Left renal pelvis (tissue), 4 donors: ENCODE measurements at places on chromosomes 4 and X. TPM values are rescaled to one million over a fixed set of nuclear protein-coding genes. Genes with fewer than 3 reads are reported as not detected.

Gene TMEM150C
- polyA plus RNA-seq, result 23.3 TPM

Gene CT45A1
- polyA plus RNA-seq, result not detected

Gene UGT2A1
- 1.8 TPM for polyA plus RNA-seq

Gene USP17L29
- not detected for polyA plus RNA-seq

Gene YIPF7
- polyA plus RNA-seq, result 0.34 TPM

Gene CNGA2
- not detected for polyA plus RNA-seq

Gene RRH
- 0.26 TPM for polyA plus RNA-seq

Gene OCIAD2
- polyA plus RNA-seq, result 218 TPM

Gene CXorf49
- not detected for polyA plus RNA-seq

Gene SASH3
- polyA plus RNA-seq, result 1.8 TPM

Gene MAGED4B
- polyA plus RNA-seq, result 63.5 TPM

Gene ZNF275
- polyA plus RNA-seq, result 20.0 TPM

Gene PDLIM3
- 5.5 TPM for polyA plus RNA-seq

Gene RGN
- 35.3 TPM for polyA plus RNA-seq

Gene NAA11
- polyA plus RNA-seq, result not detected

Gene NALF2
- 0.41 TPM for polyA plus RNA-seq

Gene CENPVL2
- polyA plus RNA-seq, result not detected

Gene GLRA2
- 0.20 TPM for polyA plus RNA-seq

Gene CPLX1
- 2.1 TPM for polyA plus RNA-seq

Gene MUC7
- polyA plus RNA-seq, result 0.20 TPM

Gene LUZP4
- polyA plus RNA-seq, result not detected

Gene NUDT11
- polyA plus RNA-seq, result 13.8 TPM

Gene OPRPN
- polyA plus RNA-seq, result not detected

Gene DOK7
- polyA plus RNA-seq, result 1.2 TPM

Gene CT55
- polyA plus RNA-seq, result 0.19 TPM

Gene LRCH2
- 13.9 TPM for polyA plus RNA-seq

Gene HTN3
- polyA plus RNA-seq, result not detected

Gene F11
- 4.3 TPM for polyA plus RNA-seq

Gene ETDA
- not detected for polyA plus RNA-seq

Gene GPR119
- not detected for polyA plus RNA-seq

Gene SCOC
- 180 TPM for polyA plus RNA-seq

Gene PSAPL1
- not detected for polyA plus RNA-seq

Gene AR
- 3.3 TPM for polyA plus RNA-seq
